Progenitor cell of endocrine pancreas (in vitro differentiated cells): ENCODE measurements at places on chromosomes 12 and 14. TPM values are rescaled to one million over a fixed set of nuclear protein-coding genes. Genes with fewer than 3 reads are reported as not detected.

The CCDC38 gene
- total RNA-seq, result not detected in 2 replicates

The NFATC4 gene
- total RNA-seq, result 56.6 and 57.6 TPM in 2 replicates

The FSCB gene
- total RNA-seq, result not detected in 2 replicates

The TSHR gene
- 0.24 TPM in 1 of 2 replicates, not detected in the other for total RNA-seq

The CCDC177 gene
- total RNA-seq, result 0.22 and 0.24 TPM in 2 replicates

The SMIM41 gene
- total RNA-seq, result not detected in 2 replicates

The OR4Q2 gene
- total RNA-seq, result not detected in 2 replicates

The ATXN2 gene
- total RNA-seq, result 81.7 and 86.6 TPM in 2 replicates

The ANO2 gene
- total RNA-seq, result 2.8 and 3.5 TPM in 2 replicates

The MYH6 gene
- total RNA-seq, result 0.04 and 0.07 TPM in 2 replicates

The WNT1 gene
- not detected in 2 replicates for total RNA-seq
